DMS79 (cell line): ENCODE measurements at places on chromosomes 6 and 20.

DNA sequence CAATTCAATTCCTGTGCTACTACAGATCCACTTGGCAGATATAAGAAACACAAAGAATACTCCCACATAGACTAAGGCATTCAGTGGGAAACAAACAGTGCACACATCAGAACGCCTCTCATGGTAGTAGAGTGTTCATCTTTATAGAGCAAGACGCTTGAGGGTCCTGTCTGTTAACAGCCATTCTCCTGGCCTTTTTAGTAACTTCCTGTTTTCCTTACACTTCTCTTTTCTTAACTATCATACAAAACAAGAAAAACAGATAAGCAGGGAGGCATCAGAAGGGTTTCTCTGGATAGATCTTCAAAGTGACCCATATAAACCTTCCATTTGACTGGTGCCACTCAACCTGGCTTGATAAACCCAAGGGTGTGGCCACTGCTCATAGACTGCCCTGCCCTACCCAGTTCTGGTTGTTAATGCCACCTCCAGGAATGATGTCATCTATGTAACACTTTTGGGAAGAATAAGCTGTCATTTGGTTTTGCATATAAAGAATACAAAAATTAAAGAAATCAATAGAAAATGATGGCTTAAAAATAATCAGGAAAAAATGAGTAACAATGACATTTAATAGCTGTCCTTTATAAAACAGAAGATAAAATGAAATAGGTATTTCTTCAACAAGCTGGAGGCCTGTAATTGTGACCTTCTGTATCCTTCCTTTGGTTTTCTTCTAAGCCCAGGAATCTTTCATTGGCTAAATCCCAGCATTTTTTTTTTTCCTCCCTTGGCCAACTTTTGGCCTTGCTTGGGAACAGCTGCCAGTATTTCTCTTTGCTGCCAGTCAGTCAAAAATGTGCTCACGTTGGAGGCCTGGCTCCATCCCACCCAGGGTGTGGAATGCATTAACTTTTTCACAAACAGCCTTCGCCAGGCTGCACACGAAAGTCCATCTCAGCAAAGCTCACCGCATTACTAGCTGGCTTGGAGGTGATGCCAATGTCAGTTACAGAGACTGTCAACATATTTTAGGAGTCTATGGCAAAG lies 103.5 kb downstream of the GJA10 start:
- DNase-seq = no peak

DNA sequence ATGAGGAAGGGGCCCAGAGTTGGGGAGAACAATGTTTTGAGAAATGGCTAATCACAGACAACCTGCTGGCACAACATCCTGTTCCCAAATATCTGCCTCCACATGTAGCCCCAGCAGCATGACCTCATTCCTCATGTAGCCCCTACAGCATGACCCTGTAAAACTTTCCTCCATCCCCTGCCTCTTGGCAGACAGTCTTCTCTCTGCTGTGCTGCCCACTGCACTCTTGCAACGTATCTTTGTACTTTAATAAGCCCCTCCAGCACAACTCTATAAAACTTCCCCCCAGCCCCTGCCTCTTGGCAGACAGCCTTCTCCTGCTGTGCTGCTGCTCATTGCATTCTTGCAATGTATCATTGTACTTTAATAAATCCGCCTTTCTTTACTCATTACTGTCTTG lies 278.8 kb downstream of the HDGFL1 start:
- DNase-seq = no peak

- DNase-seq = no peak
Measured at GRCh38 chr6:34059136-34059731, 86.7 kb downstream of the GRM4 start.

GRCh38 chr6:56243518-56244070 lies 3.8 kb downstream of the COL21A1 start:
- no peak for DNase-seq

GRCh38 chr6:77286541-77286940 lies 176.8 kb downstream of the HTR1B start:
- DNase-seq = no peak
